ENCODE measurements at places on chromosomes 5 and 9. TPM values are rescaled to one million over a fixed set of nuclear protein-coding genes. Genes with fewer than 3 reads are reported as not detected.

SLC9A3 gene
- 1.6 TPM for total RNA-seq

CDKN2AIPNL gene
- total RNA-seq = 39.8 TPM

PCDHB7 gene
- total RNA-seq = under 0.01 TPM

SPEF2 gene
- 1.8 TPM for total RNA-seq

DOK3 gene
- 1.5 TPM for total RNA-seq

ITK gene
- total RNA-seq = not detected

DAB2 gene
- total RNA-seq = 23.0 TPM

DNAH5 gene
- total RNA-seq = 1.7 TPM

UBAP2 gene
- 14.5 TPM for total RNA-seq

RNF208 gene
- 0.13 TPM for total RNA-seq

PGM5 gene
- total RNA-seq = 0.39 TPM

DBH gene
- total RNA-seq = not detected

SARDH gene
- total RNA-seq = 6.7 TPM

SNCB gene
- total RNA-seq = not detected

NR6A1 gene
- 0.52 TPM for total RNA-seq

TMEM167A gene
- 83.0 TPM for total RNA-seq

CAVIN4 gene
- 1.9 TPM for total RNA-seq

SLC22A4 gene
- total RNA-seq = 3.4 TPM

FOXD4 gene
- total RNA-seq = 0.24 TPM

ADAMTS2 gene
- 29.2 TPM for total RNA-seq

CENPP gene
- total RNA-seq = 0.72 TPM

DPM2 gene
- 21.7 TPM for total RNA-seq

PDE8B gene
- total RNA-seq = 0.13 TPM

CCNO gene
- total RNA-seq = 0.65 TPM

IRX1 gene
- total RNA-seq = 1.7 TPM

SURF6 gene
- 12.8 TPM for total RNA-seq

SLC36A3 gene
- not detected for total RNA-seq

SLC45A2 gene
- total RNA-seq = not detected

MVB12B gene
- 2.9 TPM for total RNA-seq

SDHA gene
- 108 TPM for total RNA-seq

PCDHGA8 gene
- 0.65 TPM for total RNA-seq

CCDC192 gene
- not detected for total RNA-seq

CRB2 gene
- not detected for total RNA-seq

IL31RA gene
- total RNA-seq = 6.1 TPM

FLT4 gene
- 1.9 TPM for total RNA-seq

TEX48 gene
- not detected for total RNA-seq

IFNA6 gene
- not detected for total RNA-seq

WDR38 gene
- not detected for total RNA-seq

NEUROG1 gene
- total RNA-seq = not detected

TTF1 gene
- 7.8 TPM for total RNA-seq

STK32A gene
- total RNA-seq = 0.24 TPM

WDR5 gene
- 18.9 TPM for total RNA-seq

C9orf152 gene
- 0.13 TPM for total RNA-seq

BHMT gene
- 0.52 TPM for total RNA-seq

ARL14EPL gene
- total RNA-seq = not detected

MYMK gene
- 1.0 TPM for total RNA-seq

PCDHA10 gene
- not detected for total RNA-seq

ARID3C gene
- total RNA-seq = not detected

FOXD1 gene
- total RNA-seq = 18.0 TPM

PCSK1 gene
- total RNA-seq = 0.13 TPM

BARX1 gene
- total RNA-seq = not detected

PTGR1 gene
- 101 TPM for total RNA-seq

OLFML2A gene
- total RNA-seq = 89.3 TPM

EGR1 gene
- total RNA-seq = 66.9 TPM

ADGRD2 gene
- total RNA-seq = not detected

ADAMTS16 gene
- total RNA-seq = 0.52 TPM

Measured in epithelial cell of alveolus of lung (primary cell).